HEK293T (cell line): ENCODE measurements at places on chromosomes 12 and 14.
A peak's percentile ranks its signal among the peaks of the same experiment; 100 is the strongest.

GRCh38 chr14:57737598-57737997 is 128.3 kb downstream of the SLC35F4 start:
- DNase-seq: no peak

DNA sequence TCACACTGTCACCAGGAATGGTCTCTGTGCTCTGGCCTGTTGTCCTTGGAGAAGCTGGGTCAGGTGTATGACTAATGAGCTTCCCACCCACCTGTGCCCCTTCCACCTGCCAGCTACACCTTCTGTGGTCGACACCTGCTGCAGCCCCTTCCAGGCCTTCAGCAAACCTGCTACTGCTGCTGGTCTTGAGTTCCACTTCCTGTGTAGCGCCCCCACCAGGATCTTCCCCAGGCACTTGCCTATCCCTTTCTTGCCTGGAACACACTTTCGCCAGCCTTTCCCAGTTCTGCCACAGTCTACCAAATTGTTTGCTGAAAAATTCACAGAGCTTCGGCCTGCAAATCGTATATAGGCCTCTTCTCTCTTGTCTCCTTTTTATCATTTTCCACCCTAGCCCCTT is 75.3 kb downstream of the CRACR2A start:
- DNase-seq: no peak

- no peak for DNase-seq
These were observed 68.5 kb downstream of the NKX2-1 start for GRCh38 chr14:36451310-36452065.

DNA sequence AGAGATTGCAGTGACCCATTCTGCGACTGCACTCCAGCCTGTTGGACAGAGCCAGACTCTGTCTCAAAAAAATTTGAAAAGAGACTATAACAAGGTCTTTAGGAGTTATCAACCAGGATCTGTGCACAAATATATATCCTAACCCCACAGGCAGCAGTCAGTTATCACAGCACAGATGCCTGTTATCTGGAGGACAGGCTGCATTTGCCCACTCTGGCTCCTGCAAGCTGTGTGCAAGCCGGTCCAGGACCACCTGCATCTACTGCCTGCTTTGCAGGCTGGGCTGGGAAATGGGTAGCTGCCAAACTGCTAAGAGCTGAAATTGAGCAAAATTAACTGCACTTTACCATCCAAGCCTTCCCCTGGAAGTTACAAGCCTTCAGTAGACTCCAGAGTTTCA is 21.4 kb upstream of the RCOR1 start:
- DNase-seq: no peak

DNA sequence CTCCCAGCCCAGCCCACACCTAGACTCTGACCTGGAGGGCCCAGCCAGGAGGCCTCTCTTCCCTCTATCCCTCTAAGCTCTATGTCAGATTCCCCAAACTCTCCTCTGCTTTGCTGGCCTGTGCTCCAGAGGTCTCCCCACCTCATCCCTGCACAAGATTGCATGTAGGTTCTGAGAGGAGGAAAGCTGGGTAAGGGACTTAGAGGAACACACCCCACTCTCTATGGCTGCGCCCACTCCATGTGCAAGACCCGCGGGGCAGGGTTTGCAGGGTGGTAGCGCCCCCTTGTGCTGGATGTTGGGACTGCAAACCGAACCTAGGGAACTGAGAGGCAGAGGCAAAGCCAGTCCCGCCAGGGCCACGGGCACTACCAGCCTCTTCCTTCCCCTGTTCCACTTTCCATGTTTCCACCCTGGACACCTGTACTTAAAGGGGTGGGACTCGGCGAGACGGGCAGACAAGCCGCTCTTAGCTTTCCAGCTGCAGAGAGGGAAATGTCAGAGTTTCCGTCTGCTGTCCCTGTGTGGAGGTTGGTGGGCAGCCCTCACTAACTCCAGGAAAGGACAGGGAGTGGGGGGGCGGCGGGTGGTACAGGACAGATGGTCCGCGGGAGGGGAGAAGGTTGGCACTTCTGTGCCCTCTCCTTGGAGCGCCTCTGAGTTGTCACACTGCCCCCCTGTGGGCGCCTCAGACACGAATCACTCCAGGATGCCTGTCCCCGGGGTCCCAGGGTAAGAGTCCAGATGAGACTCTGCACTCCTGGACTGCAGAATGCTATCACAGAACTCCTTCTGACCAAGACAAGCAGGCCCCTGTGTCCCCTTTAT is 16.8 kb downstream of the MMP14 start:
- DNase-seq: peak; percentile 84

- no peak for DNase-seq
These were observed 238.1 kb downstream of the FOXN3 start for GRCh38 chr14:89178800-89179535.

- DNase-seq: no peak
These were observed 157.2 kb downstream of the SAMD4A start for GRCh38 chr14:54724123-54724522.
